ENCODE measurements at places on chromosomes 7 and 10. TPM values are rescaled to one million over a fixed set of nuclear protein-coding genes. Genes with fewer than 3 reads are reported as not detected.

The CABCOCO1 gene
- not detected for total RNA-seq

The COL17A1 gene
- total RNA-seq, result not detected

The MACC1 gene
- not detected for total RNA-seq

The VPS26A gene
- total RNA-seq, result 67.2 TPM

The UBE2D1 gene
- total RNA-seq, result 24.7 TPM

The CCDC7 gene
- 83.8 TPM for total RNA-seq

The AGAP9 gene
- total RNA-seq, result 1.3 TPM

GRCh38 chr10:49058463-49059255 lies 56.7 kb downstream of the VSTM4 start:
- peak; percentile 61 for DNase-seq

DNA sequence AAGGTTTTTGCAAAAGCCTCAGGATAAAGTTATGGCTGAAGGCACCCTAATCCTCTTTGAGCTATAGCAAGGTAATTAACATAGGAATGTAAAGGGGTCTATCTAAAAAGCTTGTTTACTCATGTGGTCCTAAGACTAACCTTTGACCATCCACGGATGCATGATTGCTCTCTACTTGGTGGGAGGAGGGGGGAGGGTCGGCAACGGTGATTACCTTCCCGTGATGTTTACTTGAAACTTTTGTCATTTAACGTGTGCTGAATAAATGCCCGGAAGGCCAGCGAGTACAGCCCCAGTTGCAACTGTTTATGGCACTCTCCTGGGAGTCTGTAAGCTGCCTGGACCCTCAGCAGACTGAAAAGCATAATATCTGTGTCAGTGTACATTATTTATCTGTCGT lies 78.9 kb upstream of the GPR22 start:
- DNase-seq, result no peak

- DNase-seq, result no peak
These were observed 162.9 kb downstream of the ZNF33B start for GRCh38 chr10:42475168-42476098.

DNA sequence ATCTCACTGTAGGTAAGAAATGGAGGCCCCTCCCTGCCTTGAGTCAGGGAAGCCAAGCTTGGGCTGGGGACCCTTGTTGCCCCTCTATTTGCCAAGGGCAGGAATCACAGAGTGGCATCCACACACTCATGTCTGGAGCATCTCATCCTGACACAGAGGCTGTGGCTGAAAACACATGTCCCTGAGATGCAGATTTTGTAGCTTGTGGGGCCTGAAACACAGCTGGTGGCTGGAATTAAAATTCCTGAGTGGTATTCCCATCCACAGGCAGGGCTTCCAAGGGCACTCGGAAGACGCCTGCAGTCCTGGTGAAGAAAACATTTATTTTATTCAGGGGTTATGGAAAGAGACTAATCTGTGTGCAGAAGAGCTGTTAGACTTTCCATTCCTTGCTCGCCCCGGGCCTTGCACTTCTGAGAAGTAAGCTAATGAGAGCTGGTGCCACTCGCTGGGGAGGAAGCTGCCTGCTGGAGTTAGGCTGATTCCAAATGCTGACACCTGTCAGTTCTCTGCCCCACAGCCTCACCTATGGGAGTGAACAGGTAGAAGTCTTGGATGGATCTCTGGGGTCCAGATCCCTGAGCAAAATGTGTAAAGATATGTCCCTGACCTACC lies 36.0 kb downstream of the C10orf120 start:
- no peak for DNase-seq

GRCh38 chr7:101138213-101138870 lies 11.4 kb downstream of the SERPINE1 start:
- DNase-seq, result peak; percentile 96

GRCh38 chr7:108017776-108018151 lies 14.8 kb upstream of the LAMB1 start:
- DNase-seq, result no peak

- DNase-seq, result peak; percentile 37
These were observed 10.0 kb downstream of the VWC2 start for GRCh38 chr7:49783446-49783845.

DNA sequence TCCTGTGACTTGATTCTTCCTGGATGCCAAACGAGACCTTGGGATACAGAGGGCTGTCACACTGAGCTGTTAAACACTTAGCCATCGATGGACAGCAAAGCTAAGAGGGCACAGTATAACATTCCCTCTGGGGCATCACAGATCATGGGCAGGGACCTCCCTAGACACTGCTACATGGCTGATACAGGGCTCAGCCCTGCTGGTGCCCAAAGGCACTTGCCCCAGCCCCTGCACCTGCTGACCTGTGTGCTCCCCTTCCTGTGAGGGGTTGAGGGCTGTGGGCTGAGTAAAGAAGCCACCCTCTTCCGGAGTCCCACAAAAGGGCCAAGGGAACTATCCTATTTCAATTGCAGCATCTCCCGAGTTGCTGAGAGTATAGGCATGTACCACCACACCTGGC lies 337.9 kb downstream of the EXOC4 start:
- no peak for DNase-seq

- no peak for DNase-seq
These were observed 808.7 kb upstream of the AUTS2 start for GRCh38 chr7:68789597-68789996.

GRCh38 chr10:95445837-95446486 lies 115.2 kb downstream of the SORBS1 start:
- peak; percentile 71 for DNase-seq

DNA sequence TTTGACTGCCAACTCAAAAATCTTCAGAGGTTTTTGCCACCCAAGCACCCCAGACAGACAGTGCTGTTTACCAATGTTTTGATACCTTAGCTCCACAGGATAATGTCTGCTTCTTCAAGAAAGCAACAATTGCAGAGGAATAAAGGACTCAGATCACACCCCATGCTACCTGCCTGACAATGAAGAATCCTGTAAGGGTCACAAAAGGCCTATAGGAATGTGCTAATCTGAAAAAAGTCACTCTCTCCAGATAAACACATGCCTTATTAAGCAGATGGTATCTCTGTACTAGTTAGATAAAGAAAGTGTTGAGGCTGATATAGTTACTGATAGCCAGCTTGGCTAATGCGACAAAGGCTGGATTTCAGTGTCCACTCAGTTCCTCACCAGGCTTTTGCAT lies 1076.7 kb upstream of the SORCS1 start:
- no peak for DNase-seq

- DNase-seq, result no peak
These were observed 88.5 kb upstream of the ATP6V0A4 start for GRCh38 chr7:138886501-138886917.

GRCh38 chr10:97796651-97797050 lies 24.9 kb upstream of the SFRP5 start:
- no peak for DNase-seq

GRCh38 chr10:48289501-48290238 lies 15.2 kb upstream of the FRMPD2 start:
- DNase-seq, result peak; percentile 25

- DNase-seq, result no peak
These were observed 6.8 kb upstream of the NAT16 start for GRCh38 chr7:101186844-101187428.

- DNase-seq, result no peak
These were observed 48.9 kb upstream of the HABP2 start for GRCh38 chr10:113503930-113504329.

GRCh38 chr10:110527731-110528171 lies 30.0 kb downstream of the DUSP5 start:
- no peak for DNase-seq

DNA sequence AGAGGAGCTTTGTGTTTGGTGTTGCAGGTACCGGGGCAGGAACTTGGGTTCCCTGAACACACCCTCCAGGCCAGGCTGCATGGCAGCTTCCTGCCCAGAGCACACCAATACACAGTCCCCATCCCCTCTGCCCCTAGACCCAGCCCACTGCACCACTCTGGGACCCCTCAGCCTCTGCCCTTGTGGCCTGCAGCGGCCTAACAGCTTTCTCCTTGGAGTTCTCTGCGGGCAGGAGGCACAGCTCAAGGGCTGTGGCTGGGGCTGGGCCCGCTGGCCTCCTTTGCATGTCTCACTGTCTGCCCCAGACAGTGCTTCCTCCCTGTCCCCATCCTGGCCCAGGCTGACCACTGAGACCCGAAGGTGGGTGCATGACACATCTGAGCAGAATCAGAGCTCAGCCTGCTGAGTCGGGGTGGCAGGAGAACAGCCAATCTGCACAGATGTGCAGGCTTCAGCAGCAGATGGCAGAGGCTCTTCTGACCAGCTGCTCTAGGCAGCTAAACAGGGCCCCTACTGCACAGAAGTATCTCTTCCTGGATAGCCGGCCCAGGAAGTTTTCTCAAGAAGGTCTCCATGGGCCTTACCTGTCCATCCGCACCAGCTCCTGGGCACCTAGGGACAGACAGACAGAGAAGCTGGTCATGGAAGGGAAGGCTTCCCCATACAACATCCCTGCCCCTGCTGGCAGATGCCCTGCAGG lies 20.8 kb downstream of the VSIR start:
- no peak for DNase-seq

DNA sequence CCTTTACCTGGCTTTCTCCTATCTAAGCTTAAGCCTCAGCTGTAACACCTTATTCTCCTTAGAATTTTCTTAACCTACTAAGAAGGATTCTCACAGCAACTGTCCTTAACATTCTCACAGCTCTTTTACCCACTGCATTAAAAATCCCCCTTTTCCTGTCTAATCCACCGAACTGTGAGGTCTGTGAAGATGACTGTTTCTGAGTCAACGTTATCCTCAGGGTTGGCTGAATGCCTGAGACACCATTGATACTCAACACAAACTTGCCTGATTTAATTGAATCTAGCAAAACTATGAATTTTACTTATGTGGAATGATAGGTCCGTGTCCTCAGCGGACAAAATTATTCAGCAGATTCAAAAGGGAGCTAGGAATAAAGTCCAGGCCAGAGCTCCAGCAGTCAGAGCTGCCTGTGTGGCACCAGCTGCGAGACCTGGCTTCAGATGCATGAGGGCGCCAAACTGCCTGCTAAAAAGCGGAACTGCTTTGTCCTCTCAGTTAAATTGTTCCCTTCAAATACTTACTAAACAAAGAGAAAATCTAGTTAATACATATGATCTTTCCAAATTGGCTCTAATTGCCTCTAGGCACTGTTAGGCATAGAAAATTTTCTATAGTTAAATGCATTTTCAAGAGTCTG lies 33.4 kb upstream of the VWDE start:
- DNase-seq, result no peak

- no peak for DNase-seq
These were observed 50.6 kb downstream of the PRPF18 start for GRCh38 chr10:13637303-13637856.

- no peak for DNase-seq
These were observed 8.8 kb downstream of the ADAP1 start for GRCh38 chr7:945556-946255.

- DNase-seq, result no peak
These were observed 2.9 kb downstream of the SFXN4 start for GRCh38 chr10:119162452-119163092.
